ENCODE measurements at places on chromosomes 2 and 18.

DNA sequence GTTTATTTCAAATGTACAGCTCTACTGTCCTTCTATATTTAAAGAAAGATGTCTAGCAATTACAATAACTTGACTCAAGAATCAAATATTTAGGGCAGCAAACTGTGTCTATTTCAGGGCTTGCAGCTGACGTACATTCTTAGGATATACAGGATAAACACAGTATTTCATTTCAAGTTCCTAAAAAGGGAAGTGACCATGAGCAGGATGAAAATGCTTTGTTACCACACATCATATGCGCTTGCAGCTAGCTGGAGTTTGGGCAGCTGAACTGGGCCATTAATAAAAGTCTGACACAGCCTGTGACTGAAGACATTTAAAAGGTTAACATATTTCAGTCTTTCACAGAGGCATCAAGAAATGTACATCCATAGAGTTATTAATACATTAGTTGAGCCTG lies 264.6 kb upstream of the TRIB2 start:
- no peak for DNase-seq

DNA sequence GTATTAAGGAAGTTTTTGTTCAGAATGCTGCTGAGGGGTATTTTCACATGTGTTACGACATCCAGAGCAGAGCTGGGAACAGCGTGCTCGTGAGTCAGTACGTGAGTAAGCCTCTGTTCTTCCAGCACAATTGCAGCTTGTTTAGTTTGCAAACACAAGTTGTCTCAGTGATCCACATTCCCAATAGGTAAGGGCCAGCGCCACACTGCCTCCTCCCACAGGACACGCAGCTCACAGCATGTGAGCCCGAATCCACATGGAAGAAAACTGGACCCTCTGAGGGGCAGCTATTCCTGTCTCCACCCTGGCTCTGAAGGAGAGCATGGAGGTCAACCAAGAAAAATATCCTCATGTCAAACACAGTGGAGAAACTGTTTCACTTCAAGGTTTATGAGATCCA lies 173.9 kb upstream of the PID1 start:
- no peak for DNase-seq

DNA sequence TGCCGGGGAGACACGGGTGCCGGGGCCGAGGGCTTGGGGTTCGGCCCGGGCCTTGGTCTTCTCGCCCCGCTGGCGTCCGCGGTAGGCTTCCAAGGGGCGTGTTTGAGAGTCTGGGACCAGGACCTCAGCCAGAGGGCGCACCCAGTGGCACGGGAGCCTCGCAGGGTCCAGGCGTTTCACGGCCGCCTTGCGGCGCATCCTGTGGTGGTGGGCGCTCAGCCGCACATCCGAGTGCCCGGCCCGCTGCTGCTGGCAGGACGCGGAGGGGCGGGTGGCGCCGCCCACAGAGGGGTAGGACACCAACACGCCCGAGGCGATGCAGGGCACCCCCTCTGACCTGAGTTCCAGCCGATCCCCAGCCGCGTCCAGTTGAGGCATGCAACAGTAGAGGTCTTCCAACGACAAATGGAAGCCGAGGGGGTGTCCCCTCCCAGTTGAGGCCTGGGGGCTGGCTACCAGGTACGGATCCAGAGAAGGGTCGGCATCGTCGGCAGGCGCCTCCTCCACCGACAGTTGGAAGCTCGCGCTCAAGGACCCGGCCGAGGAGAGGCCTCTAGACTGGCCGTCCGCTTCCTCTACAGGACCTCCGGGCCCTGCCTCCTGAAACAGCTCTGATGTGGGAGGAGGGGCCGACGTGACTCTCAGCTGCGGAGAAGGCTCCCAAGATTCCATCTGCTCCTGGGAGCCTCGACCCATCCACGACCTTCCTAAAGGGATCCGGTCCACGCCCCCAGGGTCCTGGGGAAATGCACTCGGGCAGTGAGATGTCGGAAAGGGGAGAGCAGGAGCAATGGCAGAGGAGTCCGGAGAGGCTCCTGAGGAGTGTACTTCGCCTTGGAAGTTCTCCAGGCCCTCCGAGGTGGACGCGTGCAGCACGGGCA lies 6.3 kb downstream of the C2orf81 start:
- no peak for DNase-seq

DNA sequence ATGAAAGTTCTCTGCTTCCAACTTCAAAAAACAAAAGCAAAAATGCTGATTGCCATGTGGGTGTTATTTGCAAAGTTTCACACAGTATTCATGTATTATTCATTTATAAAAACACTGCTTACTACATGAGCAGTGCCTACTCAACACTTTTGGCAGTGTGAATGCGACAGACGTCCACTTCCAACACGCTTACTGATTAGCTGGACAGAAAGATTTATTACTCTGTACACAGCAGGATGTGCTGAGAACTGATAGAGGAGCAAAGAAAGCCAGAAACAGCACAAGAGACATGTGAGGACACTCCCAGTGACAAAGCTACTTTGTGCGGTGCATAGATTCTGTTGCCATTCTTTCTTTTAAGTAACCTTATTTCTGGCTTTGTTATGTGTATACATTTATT lies 258.8 kb downstream of the DLGAP1 start:
- no peak for DNase-seq
